ENCODE measurements at places on chromosomes 3 and 15.

DNA sequence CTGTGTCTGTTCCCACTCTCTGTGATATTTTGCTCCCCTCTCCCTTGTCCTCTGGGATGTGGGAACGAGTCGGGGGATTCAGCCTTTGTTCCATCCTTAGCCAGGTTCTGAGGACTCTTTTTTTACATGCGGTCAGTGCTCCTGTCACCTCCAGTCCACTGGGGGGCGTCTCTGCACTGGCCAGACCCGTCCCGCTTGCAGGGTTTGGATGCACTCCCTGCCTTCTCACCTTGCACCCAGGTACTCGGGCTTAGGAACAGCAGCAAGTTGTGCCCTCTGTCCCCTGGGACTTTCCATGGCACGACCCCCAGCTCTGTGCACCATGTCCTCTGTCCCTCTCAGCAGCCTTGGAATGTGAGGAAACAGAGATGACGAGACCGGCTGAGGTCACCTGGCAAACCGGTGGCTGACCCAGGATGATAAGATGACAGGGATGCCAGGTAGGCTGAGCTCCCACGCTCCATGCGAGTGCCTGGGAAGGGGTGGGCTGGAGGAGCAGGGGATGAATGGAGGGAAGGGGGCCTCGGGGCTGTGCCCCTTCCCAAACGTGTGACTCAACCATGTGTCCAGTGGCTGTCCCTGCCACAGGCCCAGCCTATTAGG lies 27.3 kb upstream of the FGD5 start:
- DNase-seq = no peak

DNA sequence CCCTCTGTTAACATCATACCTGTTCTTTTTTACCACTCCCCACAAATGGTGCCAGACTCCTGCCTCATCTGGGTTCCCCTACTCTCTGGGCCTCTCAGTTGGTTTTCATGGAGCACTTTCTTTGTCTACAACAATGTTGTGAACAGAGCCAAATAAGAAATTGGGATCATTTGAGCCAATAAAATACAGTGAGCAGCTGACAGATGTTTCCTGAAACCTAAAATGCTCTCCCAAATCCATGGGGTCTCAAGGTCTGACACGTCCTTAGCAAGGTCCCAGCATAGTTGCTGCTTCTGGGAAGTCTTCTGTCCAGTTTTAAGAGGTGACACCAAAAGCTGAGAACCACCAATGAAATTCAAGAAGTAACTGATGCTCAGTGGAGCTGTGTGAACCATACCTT lies 1.7 kb downstream of the NMNAT3 start:
- no peak for DNase-seq

GRCh38 chr15:55710286-55710685 lies 32.7 kb downstream of the PRTG start:
- peak; percentile 10 for DNase-seq

- DNase-seq = no peak
These were observed 6.6 kb upstream of the MINDY2 start for GRCh38 chr15:58764468-58764867.

DNA sequence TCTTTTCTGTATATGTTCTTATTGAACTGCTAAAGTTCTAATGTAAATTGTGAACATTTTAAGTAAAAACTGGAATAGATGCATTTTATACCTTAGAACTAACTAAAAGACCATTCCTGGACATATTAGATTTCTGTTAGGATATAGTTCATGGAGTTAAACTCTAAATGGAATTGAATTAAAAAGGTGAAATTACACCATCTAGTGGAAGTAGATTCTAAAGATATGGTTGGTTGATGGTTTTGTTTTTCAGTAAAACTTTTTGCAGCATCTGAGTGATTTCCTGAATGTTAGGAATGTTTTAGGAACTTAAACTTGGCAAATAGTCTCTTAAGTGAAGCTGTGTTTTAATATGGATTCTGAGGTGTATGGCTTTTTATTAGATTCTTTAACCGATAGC lies 96.8 kb downstream of the SLMAP start:
- DNase-seq = peak; percentile 15

DNA sequence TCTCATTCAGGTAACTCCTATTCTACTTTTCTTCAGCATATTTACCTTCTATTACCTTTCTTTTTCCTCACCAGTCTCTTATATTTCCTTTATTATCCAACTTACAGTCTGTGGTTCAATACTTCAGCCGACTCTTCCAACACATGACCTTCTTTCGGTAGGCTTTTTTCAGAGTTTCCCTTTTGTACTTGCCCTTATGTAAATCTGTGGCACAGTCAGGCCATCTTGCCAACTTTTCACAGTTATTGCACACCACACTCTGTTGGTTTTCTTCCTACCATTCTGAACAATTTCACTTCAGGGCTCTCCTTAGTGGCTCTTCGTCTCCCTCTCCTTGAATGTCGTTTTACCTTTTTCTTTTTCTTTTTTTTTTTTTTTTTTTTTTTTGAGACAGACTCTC lies 427.8 kb downstream of the LPP start:
- no peak for DNase-seq

DNA sequence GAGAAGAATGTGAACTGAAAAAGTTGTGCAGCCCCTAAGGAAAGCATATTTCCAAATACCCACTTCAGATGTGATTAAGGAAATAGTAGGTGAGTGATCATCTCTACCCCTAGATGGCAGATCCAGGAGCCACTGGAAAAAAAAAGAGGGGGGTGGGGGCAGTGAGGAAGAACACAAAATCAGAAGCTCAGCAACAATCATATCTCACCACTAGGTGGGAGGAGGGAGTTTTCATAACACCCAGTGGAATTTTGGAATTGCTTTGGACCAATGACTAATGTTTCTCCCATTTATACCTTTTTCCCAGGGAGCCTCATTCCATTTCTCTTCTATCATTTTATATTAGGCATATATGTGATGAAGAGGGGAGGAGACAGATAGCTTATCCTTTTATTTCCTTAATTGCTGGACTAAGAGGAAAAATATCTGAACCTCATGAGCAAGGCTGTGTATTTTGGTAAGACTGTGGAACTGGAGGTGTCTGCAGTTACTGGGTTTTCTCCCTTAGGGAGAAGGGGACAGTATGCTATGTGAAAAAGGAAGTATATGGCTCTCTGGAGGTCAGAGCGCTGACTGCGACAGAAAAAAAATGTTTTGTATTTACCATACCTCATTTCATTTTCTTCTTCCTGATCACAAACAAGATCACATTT lies 363.4 kb downstream of the GAP43 start:
- no peak for DNase-seq

DNA sequence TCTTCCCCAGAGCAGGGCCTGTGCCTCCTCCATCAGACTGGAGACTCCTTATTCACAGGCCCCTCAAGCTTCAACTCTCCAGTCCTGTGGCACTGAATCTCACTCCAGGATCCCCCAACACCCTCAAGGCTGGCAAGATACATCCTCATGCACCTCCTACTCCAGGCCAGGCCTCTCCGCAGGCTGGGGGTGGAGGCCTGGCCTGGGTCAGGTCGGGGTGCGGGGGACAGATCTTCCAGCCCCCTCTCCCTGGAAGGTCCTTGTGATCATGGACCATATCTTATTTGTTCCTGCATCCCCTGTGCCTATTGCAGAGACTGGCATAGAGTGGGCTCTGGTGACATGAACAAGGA lies 147.3 kb downstream of the SMAD6 start:
- DNase-seq = no peak

DNA sequence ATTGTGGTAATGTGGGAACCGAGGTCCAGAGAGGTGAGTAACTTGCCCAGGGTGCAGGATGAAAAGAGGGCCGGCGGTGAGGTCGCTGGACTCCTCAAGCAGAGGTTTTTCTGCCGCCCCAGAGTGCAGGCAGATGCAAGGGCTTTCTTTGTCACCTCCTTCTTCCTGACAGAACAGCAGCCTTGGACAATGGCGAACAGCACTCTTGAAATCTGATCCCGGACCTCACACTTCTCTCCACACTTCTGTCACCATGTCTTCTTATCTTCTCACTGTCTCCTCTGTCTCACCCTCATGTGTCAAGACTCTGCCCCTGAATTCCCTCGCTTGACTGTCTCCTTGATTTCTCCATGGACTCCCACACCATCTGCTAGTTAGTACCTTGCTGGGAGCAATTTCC lies 15.4 kb upstream of the VPS8 start:
- no peak for DNase-seq

- DNase-seq = no peak
These were observed 123.2 kb downstream of the DNAJB8 start for GRCh38 chr3:128343287-128344051.

DNA sequence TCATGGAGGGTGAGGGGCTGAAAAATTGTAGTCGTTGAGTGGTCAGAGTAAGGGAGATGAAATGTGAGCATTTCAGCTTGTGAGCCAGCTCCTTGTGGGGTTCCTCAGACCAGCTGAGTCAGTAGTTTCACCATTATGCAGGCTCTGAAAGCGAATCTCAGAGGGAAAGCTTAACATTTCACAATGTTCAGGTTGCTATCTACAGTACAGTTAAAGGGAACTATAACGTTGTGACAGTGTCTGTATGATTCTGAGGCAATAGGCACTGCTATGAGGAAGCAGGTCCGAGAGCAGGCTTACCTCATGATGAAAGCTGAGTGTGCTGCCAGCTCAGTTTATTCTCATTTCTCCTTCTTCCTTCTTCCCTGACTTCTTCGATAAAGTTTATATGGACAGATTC lies 469.6 kb downstream of the EDEM1 start:
- no peak for DNase-seq

DNA sequence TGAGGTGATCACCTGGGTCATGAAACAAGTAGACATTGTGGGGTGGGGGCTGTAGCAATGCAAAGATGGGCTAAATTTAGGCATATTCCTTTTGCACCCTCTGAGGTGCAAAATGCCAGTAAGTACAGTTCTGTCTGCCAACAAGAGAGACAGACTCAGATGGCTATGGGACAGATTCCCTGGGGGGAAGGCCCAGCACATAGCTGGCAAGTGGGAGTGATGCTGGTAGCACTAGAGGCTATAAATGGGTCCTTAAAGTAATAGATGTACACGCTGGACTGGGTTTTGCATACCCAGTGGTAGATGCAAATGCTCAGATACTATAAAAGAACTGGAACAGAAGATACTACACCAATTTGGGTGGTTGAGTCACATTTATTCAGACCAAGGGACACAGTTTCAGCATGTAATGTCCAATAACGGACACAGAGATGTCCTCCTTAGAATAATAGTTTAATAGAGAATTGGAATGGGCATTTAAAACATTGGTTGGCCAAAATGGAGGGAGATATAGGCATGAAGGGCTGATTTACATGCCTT lies 67.4 kb upstream of the RNU6-1 start:
- no peak for DNase-seq

- DNase-seq = no peak
These were observed 13.1 kb downstream of the ZBTB47 start for GRCh38 chr3:42666577-42666998.

- no peak for DNase-seq
These were observed 509.2 kb upstream of the GRM7 start for GRCh38 chr3:6351752-6352151.

- DNase-seq = no peak
These were observed 9.2 kb upstream of the SLC6A1 start for GRCh38 chr3:10983219-10983916.

- no peak for DNase-seq
These were observed at the start of gene CAMKV for GRCh38 chr3:49869525-49870126. Gene CAMKV (minus strand): TSS chr3:49869906. CDS start chr3:49862388, 7,518 bp downstream.

GRCh38 chr3:12970684-12971083 lies 102.5 kb downstream of the IQSEC1 start:
- DNase-seq = no peak

DNA sequence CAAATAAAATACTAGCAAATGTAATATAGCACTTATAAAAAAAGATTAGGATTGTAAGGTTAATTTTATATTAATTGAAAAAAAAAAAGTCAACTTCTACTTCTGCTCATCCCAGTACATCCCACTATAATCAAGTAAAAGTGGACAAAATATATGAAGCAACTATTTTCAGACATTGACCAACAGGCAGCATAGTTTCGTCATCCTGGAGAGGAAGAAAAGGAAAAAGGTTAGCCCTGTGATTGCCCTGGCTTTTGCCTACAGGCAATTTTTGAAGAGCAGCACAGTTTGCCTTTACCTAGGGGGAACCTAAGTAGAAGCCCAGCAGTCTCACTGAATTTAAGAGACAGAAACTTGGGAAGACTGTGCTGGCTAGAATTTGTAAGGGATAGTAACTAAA lies 52.2 kb upstream of the ACTC1 start:
- DNase-seq = no peak

DNA sequence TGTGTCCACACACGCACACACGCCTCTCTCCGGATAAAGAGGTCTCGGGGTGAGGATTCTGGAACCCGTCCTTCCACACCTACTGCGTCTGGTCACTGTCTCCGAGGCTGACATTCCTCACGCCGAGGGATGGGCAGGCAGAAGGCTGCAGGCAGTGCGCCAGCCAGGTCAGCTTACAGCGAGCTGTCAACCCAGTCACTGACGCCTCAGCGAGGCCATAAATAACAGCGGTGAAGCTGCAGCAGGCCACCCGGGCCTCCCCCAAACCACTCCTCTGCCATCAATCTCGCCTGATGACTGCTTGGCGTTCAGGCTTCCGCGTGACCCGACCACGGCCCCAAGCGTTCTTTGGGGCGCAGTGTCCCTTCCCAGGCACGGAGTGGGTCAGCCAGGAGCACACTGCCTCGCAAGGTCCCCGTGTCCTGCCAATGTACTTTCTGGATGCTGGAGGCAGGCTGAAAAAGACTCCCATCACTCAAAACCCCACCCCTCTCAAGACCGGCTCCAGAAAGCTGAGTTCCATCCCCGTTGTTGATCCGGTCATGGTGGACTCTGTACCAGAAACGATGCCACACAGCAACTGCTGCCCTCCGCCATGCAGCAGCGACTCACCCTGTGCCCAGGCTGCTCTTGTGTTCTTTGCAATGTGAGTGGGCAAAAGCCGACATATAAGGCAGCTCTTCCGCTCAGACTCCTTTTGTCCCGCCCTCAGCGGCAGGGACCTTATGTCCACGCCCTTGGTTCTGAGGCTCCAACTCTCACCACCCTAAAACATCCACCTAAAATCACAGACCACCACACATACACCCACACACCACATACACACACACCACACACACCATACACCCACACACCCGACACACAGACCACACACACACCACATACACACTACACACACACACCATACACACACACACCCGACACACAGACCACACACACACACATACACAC lies 27.1 kb downstream of the CPN2 start:
- no peak for DNase-seq

DNA sequence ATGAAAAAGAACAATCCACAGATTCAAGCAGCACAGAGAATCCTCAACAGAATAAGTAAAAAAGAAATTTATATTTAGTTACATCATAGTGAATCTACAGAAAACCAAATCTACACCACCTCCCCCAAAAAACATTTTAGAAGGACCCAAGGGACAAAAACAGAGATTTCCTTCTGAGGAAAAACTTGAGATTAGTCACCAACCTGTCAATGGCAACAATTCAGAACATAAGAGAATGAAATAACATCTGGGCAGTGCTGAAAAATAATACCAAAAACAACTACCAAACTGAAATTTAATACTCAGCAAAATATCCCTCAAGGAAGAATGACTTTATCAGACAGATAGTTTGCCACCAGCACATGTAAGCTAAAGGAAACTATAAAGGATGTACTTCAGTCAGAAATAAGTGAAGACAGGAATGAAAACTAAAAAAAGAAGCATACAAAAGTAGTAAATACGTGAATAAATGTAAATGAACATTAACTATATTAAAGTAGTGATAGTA lies 260.7 kb downstream of the ULK4 start:
- DNase-seq = no peak

GRCh38 chr15:96138985-96139384 lies 191.5 kb upstream of the NR2F2 start:
- DNase-seq = no peak

GRCh38 chr3:80696280-80696679 lies 928.5 kb upstream of the ROBO1 start:
- DNase-seq = no peak

All from GM04503 (cell line).